Caudate nucleus (tissue), 63 donors: ENCODE measurements at places on chromosomes 12 and 14.
A peak's percentile ranks its signal among the peaks of the same experiment; 100 is the strongest.

DNA sequence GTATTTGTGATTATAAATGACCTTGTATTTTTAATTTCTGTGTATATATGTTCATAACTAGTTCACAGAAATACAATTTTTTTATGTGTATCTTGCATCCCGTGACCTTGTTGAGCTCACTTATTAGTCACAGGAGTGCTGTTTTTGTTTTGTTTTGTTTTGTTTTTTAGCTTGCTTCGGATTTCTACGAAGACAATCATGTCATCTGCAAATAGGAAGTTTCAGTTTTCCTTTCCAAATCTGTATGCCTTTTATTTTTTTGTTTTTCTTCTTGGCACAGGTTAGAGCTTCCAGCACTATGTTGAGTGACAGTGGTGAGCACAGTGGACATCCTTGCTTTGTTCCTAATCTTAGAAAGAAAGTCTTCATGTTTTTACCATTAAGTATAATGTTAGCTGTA is 229.2 kb upstream of the GARIN6 start:
- DNase-seq = no peak

DNA sequence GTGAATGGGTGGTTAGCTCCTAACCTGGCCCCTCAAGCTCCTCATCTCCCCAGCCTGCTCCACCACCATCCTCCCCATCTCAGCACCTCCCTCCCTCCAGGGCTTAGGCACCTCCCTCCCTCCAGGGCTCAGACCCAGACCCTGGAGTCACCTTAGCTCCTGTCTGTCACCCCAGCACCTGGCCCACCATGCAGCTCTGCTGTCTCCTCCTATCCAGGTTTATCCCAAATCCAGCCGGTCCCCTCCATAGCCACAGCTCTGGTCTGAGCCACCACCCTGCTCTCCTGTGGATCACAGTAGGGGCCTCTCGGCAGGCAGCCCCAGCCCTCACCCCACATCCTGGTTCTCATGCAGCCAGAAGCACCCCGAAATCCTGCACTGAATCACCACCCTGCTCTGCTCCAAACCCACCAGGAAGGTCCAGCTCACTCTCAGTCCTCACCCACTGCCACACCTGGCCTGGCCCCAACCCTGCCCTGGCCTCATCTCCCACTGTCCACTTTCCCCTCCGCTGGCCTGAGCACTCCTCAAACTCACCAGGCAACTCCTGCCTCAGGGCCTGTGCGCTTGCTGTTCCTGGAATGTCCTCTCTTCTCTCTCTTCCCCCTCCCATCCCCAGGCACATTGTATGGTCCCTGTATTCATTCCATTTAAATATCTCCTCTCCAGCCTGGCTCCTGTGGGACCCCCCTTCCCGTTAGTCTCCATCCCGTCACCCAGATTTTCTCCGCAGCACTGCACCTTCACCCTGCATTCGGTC is 62.6 kb downstream of the DIO3 start:
- no peak for DNase-seq

DNA sequence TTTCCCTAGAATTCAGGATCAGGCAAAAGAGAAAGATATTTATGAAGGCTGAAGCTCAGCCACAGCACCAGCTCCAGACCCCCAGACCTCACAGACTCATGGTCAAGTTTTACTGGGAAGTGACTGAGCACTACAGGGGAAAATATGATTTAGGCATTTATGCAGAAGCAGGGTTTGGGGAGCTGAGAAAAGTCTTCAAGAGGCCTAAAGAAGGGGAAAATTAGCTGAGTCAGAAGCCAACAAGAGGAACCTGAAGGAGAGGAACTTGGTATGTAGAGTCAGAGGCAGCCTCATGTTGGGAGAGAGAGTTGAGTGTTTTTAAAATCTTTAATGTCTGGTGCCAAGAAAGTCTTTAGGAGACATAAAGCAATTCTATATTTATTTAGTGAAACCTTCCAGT is 63.0 kb downstream of the FOS start:
- no peak for DNase-seq

DNA sequence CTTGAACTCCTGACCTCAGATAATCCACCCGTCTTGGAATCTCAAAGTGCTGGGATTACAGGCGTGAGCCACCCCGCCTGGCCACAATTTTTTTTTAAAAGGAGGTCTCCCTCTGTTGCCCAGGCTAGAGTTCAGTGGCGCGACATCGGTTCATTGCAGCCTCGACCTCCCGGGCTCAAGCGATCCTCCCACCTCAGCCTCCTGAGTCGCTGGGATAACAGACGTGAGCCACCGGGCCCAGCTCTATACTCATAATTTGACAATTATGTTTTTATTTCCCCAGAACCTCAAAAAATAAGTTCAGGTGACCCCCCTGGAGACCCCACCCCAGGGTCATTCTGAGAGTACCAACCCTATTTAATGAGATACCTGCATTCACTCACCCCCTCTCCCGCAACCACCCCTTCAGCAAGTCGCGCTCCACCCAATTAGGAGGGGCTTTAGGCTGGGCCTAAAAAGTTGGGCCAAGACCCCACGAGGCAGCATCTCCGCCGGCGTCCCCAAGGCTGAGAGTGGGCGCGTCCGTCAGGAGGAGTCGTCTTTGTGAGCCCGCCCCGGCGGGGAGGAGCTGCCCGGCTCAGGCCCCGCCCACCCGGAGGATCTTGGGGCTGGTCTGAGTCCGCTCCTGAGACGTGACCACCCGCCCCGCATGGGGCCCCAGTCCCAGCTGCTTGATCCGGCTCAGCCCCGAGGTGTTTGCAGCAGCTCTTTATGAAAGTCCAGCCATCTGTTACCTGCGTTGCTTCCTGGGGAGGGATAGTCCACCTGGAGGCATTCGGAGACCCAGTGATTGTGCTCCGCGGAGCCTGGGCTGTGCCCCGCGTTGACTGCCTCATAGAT is at the start of gene ANKRD33:
TSS of gene ANKRD33 (plus strand) at position 628 of the 840 bp plus-strand sequence. CDS start at position 712, 84 bp downstream.
- no peak for DNase-seq

DNA sequence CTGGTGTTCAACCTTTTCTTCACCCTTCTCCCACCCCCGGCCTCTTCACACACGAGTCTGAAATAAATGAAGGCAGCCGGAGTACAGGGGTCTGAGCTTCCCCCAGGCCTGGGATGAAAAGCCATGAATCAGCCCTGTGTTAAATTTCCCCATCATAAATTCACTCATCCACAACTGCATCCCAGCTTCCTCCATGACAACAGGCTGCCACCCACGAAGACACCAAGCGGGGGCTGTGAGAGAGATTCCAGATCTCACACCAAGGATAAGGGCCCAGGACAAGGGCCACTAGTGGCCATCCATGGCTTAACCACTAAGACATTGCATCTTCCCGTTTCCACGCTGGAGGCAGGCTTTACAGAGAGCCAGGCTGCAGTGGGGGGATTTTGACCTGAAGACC is 93.9 kb upstream of the NCOR2 start:
- peak; percentile 33 for DNase-seq

DNA sequence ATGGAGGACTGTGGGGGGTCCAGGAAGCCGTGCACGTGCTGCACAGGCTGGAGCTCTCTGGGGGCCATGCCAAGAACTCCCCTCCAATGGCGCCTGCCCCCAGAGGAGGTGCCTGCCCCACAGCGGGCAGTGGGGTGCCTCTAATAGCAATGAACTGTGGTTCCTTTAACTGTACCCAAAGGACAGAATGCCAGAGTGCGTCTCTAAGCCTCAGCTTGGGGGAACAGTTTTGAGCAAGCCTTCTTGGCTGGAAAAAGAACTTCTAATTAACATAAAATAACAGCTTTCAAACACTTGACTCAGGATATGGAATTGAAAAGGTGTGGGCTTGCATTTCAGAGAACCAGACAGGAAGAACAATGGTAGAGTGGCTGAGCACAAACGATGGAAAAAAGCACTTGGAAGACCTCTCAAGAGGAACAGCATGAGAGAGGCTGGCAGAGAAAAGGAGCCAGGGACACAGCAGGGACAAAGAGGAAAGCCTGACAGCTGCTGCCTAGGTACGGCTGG is 195.6 kb downstream of the TTC7B start:
- DNase-seq = peak; percentile 52

DNA sequence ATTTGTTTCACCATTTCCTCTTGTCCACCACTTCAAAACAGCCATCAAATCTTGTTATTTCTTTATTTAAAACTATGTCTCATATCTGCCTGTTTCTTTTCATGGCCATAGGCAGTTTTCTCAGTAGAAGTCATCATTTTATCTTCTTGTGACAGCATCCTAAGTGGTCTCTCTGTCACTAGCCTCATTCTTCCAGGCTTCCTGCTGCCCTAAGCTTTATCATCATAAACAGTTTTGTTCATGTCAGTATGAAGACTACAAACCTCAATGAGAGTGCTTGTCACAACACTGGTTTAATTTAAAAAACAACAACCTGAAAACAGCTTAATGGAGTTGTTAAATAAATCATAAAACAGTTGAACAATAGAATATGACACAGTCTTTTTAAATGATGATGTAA is 387.8 kb upstream of the RPL10L start:
- DNase-seq = no peak

DNA sequence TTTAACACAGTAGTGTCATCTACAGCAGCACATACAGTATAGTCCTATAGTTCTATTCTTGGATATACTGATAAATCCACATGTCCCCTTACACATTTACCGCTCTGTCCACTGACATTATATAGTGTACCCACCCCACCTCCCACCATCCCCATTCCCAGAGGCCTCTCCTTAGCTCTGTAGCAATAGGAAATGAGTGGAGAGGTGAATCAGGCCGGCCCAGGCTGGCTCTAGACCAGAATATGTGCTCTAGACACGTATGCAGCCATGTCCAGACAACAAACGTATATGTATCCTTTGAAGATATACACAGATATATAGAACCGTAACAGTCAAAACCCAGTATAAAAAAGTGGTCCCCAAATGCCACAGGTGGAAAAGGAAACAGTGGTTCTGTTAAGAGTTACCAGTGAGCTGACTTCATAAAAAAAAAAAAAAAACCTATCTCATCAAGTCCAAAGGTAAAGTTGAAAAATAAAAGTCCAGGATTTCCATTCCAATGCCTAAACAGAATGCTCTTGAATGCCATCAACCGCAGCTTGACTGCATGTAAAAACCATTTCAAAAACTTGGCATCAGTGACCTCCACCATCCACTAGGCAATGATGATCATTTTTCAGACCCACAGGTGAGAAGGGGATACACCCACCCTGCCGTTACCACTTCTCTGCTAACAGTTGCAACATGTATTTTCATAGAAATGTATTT is 16.7 kb downstream of the EGLN3 start:
- DNase-seq = no peak

DNA sequence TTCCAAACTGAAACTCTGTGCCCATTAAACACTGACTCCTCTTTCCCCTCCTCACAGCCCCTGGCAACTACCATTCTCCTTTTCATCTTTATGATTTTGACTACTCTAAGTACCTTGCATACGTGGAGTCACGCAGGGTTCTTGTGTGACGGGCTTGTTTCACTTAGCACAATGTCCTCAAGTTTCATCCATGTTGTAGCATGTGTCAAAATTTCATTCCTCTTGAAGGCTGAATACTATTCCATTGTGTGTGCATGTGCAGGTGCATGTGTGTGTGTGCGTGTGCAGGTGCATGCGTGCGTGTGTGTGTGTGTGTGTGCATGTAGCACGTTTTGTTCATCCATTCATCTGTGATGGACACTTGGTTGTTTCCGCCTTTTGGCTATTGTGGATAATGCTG is 106.1 kb downstream of the ZFP36L1 start:
- DNase-seq = no peak

DNA sequence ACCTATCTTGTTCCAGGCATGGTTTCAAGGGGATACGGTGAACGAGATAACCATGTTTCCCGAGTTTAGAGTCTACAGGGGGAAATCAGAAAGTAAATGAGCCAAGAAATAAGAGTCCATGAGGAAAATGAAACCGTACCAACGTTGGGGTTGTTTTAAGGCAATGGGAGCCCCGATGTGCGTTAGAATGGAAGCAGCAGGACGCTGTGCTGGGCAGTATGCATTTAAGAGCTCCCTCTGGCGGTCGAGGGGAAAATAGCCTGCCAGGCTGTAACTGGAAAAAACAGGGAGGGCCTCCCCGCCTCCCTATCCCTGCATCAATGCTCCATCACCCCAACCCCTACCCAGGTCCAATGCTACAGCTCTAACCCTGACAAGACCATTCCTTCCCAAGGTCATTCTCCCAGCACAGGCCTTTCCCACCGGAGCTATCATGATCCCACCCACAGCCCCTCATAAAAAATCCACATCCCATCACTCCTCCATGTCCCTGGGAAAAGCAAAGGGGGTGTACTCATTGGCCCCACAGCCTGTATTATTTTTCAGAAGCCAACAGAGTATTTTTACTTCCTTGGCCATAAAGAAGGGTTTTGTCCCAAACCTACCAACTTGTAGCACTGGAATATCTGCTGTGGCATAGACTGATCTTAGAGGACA is 226.3 kb upstream of the NOS1 start:
- DNase-seq = no peak

DNA sequence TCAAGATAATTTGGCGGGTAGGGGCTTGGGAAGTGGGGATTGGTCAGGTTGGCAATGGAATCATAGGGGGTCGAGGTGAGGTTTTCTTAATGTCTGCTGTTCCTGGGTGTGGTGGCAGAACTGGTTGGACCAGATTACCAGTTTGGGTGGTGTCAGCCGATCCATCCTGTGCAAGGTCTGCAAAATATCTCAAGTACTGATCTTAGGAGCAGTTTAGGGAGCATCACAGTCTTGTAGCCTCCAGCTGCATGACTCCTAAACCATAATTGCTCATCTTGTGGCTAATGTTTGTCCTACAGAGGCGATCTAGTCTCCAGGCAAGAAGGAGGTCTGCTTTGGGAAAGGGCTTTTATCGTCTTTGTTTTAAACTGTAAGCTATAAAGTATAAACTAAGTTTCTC is 868.4 kb downstream of the DIO2 start:
- DNase-seq = no peak

DNA sequence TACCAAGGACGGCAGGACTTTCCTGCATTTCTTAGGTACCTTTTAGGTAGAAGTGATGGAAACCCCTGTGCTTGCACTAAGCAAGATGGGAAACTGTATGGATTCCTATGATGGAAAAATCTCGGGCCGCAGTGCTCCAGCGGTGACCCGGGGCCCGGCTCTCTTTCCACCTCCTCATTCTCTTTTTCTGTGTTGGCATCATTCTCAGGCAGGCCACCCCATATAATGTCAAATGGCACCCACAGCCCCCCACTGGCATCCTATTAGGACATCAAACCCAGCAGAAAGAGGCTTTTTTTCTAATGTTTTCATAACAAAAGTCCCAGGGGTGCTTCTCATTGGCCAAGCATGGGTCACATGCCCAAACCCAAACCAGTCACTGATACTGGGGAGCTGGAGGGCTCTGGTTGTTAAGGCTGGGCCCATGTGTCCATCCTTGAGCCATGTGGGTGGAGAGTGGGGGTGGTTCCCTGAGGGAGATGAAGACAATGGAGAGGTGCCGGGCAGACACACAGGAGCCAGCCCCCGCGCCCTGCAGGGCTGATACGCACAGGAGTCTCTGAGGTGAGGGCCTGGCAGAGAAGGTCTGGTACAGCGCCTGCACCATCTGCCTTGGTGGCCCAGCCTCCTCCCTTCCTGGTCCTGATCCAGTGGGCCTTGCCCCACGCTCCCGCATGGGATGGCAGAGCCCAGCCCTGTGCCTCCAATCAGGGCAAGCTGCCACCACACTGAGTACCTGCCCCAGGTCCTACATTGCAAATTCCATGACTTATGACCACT is 142.1 kb downstream of the CALM1 start:
- DNase-seq = no peak

GRCh38 chr14:56122301-56122700 is 4.1 kb downstream of the PELI2 start:
- no peak for DNase-seq
